ENCODE measurements at places on chromosomes 13 and 19.

- no peak for DNase-seq
Observed at GRCh38 chr19:33998302-33998701, 174.0 kb upstream of the LSM14A start.

DNA sequence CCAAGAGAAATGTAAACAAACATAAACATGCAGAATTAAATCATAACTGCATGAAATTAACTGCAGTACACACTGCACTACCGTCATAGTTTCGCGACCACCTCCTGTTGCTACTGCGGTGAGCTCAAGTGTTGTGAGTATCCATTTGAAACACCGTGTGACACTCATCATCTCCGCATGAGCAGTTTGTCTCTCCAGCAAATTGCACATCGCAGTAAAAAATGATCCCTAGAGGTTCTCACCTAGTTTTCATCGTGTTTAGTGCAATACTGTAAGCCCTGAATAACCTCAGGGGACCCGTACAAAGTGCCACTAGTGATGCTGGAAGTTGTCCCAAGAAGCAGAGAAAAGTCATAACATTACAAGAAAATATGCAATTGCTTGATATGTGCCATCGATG is 147.7 kb downstream of the DPF1 start:
- no peak for DNase-seq

DNA sequence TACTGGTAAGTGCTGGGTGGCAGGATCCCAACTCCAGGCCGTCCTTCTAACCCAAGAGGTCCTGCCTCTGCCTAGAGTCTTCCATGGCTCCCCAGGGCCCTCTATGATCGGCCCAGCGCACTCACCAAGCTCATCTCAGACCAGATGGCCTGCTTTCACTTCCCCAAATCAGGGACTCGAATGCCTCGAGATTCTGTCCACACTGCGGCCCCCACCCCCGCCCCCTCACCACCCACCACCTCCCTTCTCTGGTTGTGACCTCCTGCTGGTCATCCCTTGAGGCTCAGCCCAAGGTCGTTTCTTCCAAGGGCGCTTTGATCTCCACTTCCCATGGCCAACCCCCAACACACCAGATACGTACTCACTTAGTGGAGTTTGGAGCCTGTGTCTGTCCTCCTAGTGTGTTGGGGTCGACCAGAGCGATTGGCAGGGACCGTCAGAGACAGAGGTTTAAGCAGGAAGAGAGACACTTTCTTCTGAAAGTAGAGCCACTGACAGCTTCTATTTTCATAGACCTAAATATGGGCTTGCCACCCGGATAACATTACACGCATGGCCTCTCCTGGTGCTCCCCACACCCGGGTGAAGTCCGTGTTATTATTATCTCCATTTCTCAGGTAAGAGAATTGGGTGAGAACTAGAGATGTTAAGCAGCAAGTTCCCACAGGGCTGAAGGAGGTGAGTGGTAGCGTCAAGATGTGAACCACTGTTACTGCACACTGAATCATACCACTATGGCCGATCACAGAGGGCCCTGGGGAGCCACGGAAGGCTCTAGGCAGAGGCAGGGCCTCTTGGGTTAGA is at the start of gene FCER2:
FCER2 (minus strand) TSS at position 478 of the 804 bp plus-strand sequence. CDS start 2,371 bp downstream, outside the sequence.
- DNase-seq = no peak

DNA sequence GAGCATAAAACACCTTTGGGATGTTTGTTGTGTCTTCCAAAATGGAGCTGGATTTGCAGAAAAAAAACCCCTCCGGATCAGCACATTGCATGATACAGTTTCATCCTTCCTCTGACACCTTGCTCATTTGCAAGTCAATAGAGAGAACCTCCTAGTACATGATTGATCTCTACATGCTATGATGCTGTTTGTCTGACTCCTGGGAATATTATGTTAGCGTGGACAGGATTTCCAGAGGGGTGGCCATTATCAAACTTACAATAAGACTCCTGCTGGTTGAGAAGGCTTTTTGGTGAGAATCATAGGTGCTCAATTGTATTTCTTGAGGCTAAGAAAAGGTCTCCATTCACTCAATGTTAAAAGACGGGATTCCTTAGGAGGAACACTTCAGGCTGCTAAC is 75.9 kb upstream of the SCEL start:
- no peak for DNase-seq

DNA sequence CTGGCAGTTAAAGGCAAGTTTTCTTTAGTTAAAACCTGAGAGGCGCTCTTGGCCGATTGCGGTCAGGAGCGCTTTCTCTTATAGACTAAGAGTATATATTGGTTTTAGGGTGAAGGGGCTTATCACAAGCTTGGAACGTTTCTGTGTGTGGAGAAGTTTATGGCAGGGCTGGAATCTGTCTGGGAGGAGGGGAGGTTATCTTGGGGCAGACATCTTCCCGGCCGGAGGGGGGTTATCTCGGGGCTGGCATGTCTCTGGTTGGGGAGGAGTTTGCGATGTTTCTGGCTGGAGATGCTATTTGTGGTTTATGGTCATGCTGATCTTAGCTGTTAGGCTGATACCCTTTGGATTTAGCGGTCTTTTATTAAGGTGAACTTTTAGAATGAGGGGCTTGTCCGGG is 18.3 kb downstream of the KDM4B start:
- no peak for DNase-seq

DNA sequence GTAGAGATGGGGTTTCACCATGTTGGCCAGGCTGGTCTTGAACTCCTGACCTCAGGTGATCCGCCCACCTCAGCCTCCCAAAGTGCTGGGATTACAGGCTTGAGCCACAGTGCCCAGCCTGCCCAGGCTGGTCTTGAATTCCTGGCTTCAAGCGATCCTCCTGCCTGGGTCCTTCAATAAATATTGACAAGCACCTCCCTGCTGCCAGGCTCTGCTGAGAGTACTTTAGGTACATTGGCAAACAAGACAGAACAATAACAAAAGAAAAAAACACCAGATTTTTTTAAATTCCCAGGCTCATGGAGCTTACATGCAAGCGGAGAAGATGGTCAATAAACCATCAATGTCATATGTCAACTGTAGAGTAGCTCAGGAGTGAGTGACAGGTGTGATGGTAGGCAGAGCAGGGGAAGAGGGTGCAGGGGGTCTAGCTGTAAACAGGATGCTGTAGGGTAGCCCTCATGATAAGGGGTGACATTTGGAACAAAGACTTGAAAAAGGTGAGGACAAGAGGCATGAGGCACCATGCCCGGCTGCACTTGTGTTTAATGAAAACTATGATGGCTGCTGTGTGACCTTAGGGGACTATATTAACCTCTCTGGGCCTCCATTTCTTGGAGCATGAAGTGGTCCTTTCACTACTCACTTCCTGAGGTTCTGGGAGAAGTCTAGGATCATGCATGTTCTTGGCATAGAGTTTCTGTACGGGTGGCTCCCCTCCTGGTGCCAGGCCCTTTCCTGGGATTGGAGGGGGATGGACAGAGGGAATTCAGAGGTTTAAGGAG is 19.6 kb downstream of the SULT2B1 start:
- DNase-seq = no peak

- DNase-seq = no peak
Observed at GRCh38 chr19:13796301-13797057, 1.2 kb downstream of the ZSWIM4 start.

GRCh38 chr19:3506384-3507340 is 551 bp downstream of the FZR1 start:
- no peak for DNase-seq

DNA sequence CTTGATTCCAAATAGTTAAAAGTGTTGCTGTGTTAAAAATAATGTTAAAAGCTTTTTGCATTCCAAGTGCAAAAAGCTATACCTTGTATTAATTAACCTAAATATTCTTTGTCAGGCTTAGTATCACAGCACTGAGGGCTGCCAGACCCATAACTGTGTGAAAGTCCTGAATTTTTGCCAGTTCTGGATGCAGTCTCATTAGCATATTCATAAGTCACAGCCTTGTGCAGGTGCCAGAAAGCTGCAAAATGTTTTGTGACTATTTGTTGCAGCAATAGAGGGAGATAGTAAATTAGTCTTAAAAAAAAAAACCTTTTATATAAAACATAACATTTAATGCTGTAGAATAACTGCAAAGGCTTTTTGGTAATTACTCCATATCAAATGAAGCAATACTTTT is 56.6 kb downstream of the SLITRK1 start:
- DNase-seq = no peak

DNA sequence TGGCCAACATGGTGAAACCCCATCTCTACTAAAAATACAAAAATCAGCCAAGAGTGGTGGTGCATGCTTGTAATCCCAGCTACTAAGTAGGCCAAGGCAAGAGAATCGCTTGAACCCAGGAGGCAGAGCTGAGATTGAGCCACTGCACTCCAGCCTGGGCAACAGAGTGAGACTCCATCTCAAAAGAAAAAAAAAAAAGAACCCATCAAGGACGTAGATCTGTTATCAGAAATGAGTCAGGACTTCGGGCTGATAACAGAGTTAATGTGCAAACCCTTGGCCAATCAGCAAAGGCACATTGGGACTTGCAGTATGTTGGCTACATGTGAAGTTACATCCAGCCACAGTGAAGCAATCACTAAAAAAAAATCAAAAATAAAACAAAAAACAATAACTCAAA is 4.8 kb upstream of the LGALS7B start:
- no peak for DNase-seq

- no peak for DNase-seq
Observed at GRCh38 chr13:33017323-33017929, 1.2 kb downstream of the KL start.

- no peak for DNase-seq
Observed at GRCh38 chr13:107088061-107088460, 520.1 kb upstream of the ARGLU1 start.

- no peak for DNase-seq
Observed at GRCh38 chr19:47275791-47276461, 1.2 kb downstream of the INAFM1 start.

DNA sequence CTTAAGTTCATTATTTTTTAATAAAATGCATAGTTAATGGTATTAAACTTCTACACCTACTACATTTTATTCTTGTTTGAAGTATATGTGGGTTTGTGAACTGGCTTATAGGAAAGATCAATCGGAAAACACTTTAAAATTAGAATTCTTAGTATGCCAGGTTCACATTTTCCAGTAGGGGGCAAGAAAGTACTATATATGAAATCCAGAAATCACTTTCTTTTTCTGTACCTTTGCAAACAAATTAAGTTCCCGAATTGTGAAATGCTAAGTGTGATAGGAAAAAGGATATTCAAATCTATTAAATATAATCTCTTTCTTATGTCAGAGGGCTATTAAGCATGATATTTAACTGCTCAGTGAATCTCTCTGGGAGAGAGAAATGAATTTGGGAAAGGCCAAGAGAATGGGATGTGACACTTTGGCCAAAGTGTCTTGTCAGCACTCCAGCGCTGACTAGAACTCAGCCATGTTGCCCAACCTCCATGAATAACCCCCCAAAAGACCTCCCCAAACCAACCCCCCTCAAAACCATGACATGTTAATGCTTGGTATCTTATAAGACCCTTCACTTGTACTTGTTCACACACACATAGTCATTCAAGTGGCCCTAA is 122.6 kb upstream of the SLC10A2 start:
- DNase-seq = no peak

GRCh38 chr19:54662730-54663129 is at the start of gene LILRB4:
LILRB4 (plus strand) TSS chr19:54662985; CDS start chr19:54663034, 49 bp downstream.
- DNase-seq = no peak
